ENCODE measurements at places on chromosomes 3 and 15.

GRCh38 chr3:134879990-134880389 is 84.9 kb downstream of the EPHB1 start:
- no peak for DNase-seq

DNA sequence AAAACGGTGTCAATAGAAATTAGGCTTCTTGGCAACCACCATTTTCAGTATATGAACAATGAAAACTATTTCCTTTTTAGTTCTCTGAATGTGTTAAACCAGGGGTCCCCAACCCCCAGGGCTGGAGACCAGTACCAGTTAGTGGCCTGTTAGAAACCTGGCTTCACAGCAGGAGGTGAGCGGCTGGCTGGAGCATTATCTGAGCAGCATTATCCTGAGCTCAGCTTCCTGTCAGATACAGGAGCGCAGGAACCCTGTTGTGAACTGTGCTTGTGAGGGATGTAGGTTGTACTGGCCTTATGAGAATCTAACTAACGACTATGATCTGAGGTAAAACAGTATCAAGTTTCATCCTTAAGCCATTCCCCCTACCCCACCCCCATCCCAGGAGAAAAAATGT is 328.7 kb downstream of the ZBBX start:
- DNase-seq: no peak

DNA sequence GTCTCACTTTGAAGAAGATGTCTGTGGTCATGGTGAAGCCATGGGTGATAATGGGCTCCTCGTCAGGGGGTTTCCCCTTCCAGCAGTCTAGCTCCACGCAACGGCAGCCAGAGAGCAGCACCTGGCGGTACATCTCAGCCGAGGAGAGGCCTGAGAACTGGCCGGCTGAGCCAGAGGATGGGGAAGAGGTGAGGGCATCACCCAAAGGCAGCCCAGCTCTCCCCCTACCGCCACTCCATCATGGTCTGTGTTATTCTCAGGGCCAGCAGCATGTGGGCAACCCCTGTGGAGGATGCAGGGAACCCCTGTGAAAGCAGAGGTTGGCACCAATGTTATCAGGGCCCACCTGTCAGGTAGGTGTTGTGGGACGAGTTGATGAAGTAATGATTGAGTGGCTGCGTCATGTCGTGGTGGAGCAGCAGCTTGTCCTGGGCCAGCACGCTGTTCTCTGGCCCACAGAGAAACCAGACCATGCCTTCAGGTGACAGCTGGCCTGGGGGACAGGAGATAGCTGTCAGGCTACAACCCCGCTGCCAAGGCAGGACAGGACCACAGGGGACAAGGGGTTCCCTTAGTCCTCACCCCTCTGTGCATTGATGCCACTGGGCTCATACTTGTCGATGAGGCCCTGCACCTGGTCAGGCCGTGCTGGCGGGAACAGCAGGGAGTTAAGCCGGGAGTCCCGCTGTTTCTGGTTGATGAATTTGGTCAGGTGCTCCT is 9.4 kb downstream of the PLCB2 start:
- DNase-seq: no peak

- DNase-seq: no peak
Measured at GRCh38 chr15:27170851-27171250, 199.9 kb downstream of the GABRG3 start.

DNA sequence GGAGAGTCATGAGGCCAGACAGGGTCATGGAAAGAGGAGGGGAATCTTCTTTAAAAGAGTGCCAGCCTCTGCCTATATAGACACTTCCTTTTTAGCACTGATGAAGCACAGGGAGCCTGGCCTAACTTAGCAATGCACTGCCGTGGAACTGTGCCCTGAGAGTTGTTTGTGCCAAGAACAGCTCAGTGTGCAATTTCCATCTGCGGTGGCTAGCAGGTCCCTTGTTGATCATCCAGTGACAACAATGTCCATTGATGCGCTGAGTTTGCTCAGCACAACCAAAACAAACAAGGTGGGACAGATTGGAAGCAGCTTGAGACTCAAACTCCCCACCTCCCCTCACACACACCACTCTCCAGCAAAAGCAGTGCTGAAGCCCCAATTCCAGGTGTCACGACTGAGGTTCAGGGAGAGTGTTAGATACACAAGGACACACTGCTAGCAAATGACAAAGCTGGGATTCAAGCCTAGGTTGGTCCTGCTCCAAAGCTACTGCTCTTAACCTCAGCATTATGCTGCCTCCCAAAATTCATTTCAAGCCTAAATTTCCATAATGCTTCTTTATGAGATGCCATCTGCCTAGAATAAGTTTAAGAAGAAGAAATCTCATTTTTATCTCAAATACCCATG is 316.6 kb upstream of the UBE2E2 start:
- DNase-seq: no peak

GRCh38 chr3:45516829-45517228 is 77.7 kb upstream of the LIMD1 start:
- no peak for DNase-seq

DNA sequence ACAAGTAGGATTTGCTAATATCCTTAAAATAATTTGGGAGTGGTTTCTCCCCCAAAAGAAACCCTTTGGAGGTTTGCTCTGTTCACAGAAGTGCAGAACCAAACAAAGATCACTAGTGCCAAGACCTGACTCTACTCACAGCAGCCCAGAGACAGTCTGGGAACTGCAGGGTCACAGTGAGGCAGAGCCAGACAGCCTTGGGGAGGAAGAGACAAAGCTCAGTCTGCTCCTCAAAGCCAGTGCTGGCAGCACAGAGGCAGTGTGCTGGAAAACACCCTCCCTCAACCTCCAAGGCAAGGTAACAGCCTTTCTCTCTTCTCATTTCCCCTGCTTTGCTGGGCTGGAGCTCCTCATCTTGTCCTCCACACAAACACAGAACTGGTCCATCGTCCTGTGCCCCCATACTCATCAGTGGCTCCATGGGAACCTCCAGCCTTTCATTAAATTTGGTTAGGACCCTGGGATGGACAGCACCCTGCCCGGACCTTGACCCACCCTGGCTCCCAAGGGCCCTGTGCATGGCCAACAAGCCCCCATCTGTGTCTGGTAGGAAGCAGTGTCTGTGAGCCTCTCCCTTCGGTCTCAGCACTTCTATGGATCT is 12.6 kb downstream of the RAB6B start:
- DNase-seq: no peak

GRCh38 chr15:88834211-88834812 is 31.1 kb downstream of the ACAN start:
- DNase-seq: peak; percentile 66

DNA sequence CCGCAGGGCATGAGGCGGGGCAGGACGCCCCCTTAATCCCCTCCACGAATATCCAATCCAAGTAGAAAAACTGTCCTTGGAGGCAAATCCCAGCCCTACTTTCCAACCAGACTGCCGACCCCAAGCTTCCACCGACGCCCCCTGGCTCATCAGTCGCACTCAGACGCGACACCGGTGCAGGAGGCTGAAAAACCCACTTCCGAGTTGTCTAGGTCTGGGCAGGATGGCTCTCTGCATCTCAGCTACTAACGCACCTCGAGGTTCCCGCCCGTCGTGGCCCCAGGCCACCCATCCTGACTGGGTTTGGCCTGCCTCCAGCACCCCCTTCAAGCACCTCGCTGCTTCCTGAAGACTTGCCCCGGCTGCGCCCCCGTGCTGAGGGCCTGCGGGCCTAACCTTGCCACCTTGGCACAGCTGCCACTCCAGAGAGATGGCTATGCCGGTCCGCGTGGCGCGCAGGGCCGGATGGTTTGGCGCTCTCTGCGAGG is 15.5 kb downstream of the RGMA start:
- DNase-seq: peak; percentile 43

DNA sequence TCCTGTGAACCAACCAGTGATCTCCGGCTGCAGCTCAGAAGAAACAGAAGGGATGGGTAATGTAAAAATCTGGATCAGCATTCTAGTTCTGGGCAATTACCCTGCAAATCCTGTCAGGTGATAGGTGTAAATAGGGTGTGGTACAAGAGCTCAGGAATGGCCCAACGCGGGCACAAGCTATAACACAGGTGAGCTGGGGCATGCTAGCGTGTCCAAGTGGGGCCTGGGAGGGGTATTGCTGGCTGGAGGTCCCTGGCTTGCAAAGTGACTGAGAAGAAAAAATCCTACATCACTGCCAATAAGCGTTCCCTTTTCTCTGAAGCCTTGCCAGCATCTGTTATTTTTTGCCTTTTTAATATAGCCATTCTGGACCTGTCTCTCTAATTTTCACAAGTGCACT is 9.7 kb upstream of the CHST2 start:
- no peak for DNase-seq

DNA sequence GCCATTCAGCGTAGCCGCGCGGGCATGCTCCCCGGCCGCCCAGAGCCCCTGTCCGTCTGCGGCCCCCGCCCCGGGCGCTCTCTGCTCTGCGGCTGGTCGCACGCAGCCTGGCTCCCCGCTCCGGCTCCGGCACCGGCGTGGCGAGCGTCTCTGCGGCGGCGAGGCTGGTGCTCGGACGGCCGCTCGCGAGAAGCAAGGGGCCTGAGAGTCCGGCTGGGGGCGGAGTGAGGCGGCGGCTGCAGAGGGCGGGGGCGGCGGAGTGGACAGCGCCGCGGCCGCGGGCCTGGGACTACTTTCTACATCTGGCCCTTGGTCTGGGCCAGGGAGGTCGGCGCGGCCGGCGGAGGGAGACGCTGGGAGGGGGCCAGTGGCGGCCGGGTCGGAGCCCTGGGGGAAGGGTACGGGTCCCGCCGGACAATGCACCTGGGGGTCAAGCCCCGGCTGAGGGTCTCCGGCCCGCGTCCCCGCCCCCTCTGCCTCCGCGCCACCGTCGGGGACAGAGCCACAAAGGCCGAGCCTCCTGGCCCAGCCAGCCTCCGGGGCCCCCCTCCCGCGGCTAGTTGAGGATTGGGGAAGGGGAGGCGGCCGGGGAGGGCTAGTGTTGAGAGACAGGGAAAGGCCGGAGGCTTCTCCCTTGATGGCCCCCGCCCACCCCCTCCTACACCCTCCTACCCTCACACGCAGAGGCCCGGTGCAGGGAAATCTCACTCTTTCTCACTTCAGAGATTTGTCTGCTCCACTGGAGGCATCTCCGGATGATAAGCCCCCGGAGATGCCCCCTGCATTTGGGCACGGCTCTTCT is at the start of gene PRTG:
PRTG (minus strand) TSS at position 226 of the 802 bp plus-strand sequence; CDS start at position 5, 221 bp downstream.
- DNase-seq: peak; percentile 91

- DNase-seq: no peak
Measured at GRCh38 chr3:98877132-98877531, 24.4 kb downstream of the DCBLD2 start.

DNA sequence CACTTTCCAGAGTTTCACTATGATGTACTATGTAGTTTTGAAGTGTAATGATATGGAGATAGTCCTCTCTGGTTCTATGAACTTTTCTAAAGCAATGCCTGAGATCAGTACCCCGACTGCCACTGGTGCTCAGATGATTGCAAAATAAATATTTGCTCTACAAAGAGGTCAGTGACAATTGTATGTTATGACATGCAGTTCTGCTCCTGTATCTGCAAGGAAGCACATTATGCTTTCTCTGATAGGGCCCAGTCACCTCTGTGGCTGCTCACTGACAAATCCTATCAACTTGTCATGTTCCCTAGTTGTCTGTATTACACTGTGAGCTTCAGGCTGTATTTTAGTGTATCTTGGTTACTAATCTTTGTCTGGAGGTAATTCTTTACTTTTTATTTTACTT is 362.6 kb downstream of the ROBO1 start:
- no peak for DNase-seq

DNA sequence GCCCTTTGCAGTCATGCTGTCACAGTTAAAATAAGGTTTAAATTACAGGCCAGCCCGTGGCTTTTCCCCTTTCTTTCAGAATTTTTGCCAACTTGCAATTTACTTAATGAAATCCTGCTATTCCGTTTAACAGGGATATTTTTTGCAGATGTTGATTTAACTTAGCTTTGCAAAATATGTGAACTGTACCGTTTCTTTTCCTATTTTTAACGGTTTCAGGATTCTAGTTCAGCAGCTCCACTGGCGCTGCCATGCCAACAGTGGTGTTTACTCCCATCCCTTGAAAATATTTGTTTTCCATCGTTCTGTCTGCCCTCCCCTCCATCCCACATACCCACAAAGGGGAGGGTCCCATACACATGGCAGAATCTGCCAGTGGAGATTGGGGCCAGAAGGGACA is 54.3 kb downstream of the SMAD6 start:
- DNase-seq: peak; percentile 58

DNA sequence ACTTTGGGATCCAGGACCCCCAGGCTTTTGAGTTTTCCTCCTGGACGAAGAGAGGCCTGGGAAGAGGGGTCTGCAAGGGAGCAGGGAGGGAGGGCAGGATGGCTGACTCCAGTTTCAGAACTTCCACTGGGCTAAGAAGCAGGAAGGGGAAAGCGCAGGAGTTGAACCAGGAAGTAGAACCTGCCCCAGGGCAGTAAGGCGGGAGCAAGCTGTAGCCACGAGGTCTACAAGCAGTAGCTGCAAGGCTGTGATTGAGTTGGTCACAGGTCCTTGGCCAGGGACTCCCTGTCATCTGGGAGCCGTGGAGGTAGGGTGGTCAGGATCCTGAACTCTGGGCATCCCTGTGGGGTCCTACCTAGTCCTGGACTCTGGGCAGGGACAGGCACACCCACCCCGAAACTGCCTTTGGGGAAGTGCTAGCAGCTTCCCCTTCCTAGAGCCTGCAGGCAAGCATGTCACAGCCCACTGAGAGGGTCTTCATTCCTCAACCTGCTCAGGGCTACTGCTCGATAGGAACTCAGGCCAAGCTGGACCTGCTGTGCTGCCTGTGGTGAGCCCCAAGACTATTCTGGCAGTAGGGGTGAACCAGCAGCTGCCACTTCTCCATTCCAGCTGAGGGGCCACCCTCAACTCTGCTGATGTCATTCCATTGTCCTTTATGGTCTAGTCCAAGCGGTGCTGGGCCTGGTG is 5.8 kb upstream of the GNAI2 start:
- no peak for DNase-seq

GRCh38 chr3:133588035-133588434 is 14.5 kb downstream of the CDV3 start:
- no peak for DNase-seq
